Dermis blood vessel endothelial cell (primary cell): ENCODE measurements at places on chromosomes 2 and 18. TPM values are rescaled to one million over a fixed set of nuclear protein-coding genes. Genes with fewer than 3 reads are reported as not detected.

DNA sequence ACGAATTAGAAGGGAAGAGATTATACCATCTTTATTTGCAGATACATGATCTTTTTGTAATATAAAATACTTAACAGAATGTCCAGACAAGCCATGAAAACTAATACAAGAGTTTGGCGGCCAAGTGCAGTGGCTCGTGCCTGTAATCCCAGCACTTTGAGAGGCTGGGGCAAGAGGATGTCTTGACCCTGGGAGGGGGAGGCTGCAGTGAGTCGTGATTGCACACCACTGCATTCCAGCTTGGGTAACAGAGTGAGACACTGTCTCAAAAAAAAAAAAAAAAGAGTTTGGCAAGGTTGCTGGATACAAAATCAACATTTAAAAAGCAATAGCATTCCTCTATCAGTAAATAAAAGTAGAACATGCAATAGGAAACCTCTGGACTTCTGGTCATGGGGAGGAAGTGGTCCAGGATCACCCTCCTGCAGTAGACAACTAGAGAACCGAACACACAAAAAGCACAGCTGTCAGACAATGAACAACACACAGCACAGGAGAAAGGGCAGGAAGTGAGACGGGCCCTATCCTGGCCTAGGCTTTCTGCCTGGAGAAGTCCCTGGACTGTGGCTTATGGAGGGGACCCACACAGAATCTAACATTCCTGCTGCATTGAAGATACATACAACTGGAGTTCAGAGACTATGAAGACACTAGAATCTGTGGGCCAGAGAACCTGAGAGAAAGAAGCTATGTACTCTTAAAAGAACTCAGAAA is 118.9 kb upstream of the ARL4C start:
- no peak for DNase-seq

The CNDP1 gene
- not detected in 2 replicates for total RNA-seq

- DNase-seq = no peak
Observed at GRCh38 chr2:213235741-213236140, 48.5 kb upstream of the SPAG16 start.

DNA sequence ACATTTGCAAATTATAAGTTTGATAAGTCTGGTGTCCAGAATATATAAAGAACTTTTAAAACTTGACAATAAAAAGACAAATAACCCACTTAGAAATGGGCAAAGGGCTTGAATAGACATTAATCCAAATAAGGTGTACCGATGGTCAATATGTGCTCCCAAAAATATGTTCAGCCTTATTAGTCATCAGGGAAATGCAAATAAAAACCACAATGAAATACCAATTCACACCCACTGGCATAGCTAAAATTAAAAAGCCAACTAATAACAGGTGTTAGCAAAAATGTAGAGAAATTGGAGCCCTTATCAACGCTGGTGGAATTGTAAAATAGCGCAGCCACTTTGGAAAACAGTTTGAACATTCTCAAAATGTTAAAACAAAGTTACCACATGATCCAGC is 79.0 kb upstream of the SCG2 start:
- DNase-seq = no peak

GRCh38 chr18:24990671-24991134 is 361.3 kb downstream of the ZNF521 start:
- no peak for DNase-seq

DNA sequence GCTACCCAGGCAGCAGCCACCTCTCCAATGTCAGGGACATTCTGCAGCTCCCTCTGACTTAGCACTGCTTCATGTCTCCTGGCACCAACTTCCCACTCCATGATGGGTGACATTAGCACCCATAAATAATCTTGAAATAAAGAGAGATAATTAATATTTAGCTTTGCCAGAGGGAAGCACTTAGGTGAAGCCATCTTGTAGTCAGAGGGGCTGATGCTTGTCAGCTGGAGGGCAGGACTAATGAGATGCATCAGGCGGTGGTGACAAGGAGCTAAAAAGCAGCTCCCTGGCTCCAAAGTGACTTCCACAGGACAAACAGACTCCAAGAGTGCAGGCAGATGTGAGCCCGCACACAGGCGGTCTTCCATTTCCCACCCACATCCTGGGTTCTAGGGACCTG is 153.0 kb upstream of the ID2 start:
- DNase-seq = no peak

GRCh38 chr2:170161516-170162270 is 16.3 kb upstream of the MYO3B start:
- DNase-seq = no peak

- no peak for DNase-seq
Observed at GRCh38 chr2:100041385-100041784, 101.0 kb downstream of the AFF3 start.

The ZNF385B gene
- not detected in 2 replicates for total RNA-seq

- DNase-seq = no peak
Observed at GRCh38 chr2:106358081-106358480, 110.1 kb downstream of the RGPD3 start.

- no peak for DNase-seq
Observed at GRCh38 chr2:224151680-224152310, 112.7 kb upstream of the SERPINE2 start.
